ENCODE measurements at places on chromosomes 6 and 20.
A peak's percentile ranks its signal among the peaks of the same experiment; 100 is the strongest.

DNA sequence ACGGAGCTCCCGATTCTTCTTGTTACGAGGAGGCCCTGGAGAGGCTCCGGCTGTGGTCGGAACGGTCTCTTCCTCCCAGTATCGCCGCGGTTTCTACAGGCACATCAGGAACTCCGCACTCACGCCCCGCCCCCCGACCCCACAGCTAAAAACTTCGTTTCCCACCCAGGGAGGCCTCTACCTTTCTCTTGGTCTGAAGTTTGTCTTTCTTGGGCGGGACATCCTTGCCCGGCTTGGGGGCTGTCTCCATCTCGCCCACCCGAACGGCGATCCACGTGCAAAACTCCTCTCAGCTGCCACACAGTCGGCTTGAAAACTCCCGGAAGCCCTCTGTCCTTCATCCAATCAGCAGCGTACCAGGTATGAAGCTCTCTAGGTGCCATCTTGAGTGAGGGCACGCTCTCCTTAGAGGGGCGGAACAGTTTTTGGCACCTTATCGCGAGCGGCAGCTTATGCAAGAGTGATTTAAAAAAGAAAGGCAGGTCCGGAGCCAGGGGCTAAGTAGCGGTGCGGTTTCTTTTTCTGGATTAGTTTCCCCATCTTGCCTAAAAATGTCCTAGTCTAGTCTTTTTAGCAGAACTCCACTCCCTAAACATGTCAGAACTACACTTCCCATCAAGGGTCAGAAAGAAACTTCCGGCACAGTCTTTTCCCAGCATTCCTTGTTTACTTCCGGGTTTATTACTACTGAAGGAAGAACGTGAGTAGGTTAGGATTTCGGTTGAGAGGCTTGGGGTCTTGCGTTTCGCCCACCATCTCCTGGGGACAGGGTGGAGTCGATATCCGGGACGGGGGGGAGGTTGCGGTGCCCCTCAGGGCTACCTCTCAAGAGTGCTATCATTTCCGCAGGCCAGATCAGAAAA, at the start of the genes PFDN6 and WDR46:
Gene PFDN6, plus strand, starts transcription at position 681 of the 863 bp plus-strand sequence. CDS start 256 bp downstream, outside the sequence.
Gene WDR46, minus strand, starts transcription at position 319 of the 863 bp plus-strand sequence. Its CDS starts 69 bp downstream, at position 250.
- peak; percentile 91 for DNase-seq

- DNase-seq: no peak
These were observed at the start of gene TAAR1 for GRCh38 chr6:132659082-132659481. Gene TAAR1, minus strand, starts transcription at chr6:132659182. Its CDS starts 13,179 bp downstream, at chr6:132646003.

DNA sequence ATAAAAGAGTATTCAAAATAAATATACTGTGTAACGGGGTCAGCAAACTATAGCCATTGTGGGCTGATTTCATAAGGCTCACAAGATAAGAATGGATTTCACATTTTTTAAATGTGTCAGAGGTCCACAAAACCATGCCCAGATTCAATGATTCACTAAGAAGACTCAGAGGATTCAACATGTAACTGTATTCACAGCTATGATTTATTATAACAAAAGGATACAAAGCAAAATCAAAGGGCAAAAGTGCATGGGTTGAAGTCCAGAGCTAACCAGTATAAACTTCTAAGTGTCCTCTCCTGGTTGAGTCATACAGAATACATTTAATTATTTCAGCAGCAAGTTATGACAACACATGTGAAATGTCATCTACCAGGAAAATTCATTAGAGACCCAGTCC, 49.2 kb downstream of the TBC1D32 start:
- no peak for DNase-seq

DNA sequence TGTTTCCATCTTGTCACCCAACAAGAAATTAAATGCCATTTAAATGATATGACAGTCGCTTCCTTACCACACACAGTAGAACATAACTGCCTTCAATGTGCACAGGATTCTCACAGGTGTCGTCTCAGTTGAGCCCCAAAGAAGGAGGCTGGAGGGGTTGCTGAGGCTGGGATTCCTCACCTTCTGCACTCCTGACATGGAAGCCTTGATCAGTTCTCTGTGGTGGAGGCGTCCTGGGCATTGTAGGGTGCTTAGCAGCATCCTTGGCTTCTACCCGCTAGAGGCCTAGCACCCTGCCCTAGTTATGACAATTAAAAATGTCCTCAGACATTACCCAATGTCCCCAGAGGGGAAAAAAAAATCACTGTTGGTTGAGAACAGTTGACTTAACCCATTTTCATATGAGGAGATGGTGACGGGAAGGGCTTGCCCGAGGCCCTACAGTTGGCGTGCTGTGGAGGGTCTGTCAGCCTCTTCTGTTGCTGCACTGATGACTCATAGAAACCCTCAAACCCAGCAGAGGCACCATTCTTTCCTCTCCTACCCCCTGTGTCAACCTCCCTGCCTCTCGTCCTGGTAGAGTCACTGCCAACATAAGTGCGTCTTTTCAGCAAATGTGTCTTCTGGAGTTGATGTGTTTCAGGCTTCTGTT, 19.3 kb upstream of the ZNF831 start:
- DNase-seq: no peak

DNA sequence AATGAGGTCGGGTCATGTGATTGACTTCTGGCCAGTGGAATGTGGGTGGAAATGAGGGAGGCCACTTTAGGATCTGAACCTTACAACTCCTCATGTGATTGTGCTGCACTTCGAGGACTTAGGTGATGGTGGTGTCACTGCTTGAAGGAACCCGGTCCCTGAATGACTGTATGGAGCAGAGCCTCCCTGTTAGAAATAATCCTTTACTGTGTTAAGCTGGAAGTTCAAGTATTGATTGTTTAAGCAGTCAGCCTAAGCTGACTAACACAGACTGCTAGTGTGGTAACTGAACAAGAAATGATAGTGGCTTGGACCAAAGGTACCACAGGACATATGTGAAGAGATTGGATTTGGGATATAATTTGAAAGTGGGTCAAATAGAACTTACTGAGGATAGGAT, 138.0 kb downstream of the OPN5 start:
- no peak for DNase-seq

DNA sequence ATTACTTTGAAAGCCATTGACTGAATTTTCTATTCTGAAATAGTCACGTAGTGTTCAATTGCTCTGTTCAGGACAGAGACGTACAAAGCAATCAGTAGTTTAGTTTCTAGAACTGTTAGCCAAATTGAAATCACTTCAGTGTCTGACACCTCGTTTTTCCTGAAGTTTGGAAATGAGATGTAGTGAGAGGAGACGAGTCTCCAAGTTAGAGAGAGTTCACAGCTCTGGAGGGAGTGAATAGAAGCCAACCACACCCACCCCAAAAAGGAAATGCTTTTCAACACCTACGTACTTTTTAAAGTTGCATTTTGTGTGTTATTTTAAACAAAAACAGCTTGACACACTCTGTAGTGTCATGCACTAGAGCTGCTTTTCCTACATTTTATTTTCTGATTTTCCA, 296.0 kb downstream of the ADGRG6 start:
- DNase-seq: no peak

DNA sequence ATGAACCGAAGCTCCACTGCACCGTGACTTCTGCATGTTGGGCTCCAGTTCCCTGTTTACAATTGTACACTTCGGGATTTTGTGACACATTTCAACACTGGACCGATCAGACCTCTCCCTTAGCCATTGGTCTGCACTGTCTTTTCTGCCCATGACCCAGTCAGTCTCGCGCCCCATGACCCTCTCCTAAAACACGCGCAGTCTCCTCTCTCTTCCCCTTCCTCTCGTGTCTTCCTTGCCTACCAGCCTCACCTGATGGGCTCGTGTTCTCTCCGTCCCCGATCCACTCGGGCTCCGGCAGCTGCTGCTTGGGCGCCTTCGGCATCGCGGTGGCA, 535 bp upstream of the ABCF1 start:
- no peak for DNase-seq

DNA sequence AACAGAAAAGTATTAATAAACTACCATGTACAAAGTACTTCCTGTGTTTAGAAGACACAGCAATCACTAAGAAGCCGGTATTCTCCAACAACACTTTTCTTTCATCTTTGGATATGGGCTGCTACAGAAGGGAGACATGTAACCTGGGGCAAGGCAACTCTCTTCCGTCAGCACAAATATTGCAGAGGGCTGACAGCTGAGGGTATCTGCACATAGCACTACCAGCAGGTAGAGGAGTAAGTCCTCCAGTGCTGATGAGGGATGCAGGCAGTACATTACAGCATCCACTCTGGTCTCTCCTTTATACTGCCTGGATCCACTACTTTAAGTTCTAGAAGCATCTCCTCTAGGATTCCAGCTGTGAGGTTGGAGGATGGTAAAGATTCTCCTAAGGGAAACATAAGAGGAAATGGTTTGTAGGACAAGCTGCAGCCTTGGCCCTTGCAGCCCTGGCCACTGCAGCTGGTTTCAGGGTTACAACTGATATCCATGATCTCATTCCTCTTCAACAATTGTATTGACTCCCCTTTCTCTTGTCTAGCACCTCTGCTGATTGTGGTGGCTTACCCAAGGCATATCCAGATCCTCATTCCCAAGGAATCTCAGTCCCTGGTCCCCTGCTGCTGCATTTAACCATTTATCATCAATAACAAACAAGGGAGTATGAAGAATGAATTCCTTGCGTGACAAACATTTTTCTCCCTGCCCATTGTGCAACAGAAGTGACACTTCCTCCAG, 110.7 kb upstream of the ADGRF1 start:
- DNase-seq: no peak

DNA sequence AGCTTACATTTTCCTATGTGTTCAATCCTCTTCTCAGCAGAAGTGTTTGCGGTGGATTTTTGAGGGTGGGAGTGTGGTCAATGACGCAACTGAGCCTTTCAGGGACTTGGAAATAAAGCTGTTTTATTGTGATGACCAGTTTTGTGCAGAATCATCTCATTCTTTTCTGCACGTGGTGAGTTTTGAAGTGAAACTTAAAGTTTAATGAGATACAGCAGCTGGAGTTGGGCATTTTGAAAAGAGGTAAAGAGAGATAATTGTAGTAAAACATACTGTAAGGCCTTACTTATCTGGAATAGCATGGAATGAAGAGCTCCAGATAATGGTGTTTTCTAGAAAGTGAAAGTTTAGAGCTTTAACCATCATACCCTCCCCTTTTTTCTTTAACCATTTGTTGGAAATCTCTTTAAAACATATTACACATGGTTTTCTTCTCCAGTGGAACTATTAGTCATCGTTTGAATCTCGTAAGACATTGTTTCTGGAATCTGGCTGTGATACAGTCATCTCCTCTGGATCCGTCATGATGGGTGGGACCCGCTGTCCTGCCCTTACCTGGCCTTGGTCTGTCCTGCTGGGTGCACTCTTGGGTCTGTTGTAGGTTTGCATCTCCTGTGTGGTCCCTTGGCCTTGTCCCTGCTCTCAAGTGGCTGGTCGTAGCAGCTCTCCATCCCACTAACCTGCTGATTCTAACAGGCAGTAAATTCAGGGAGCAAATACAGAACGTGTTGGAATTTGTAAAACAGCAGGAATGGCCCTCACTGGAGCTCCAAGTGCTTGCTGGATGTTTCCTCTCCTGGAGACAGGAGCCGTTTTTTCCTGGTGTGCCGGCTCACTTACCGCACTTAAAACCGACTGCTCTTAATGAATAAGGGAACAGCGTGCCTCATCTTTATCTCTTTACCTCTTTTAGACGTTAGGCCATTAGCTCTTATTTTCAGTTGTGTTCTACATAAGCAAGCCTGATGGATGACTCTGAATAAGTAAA, 29.8 kb downstream of the UST start:
- no peak for DNase-seq

GRCh38 chr6:11076540-11076939, 17.1 kb upstream of the SMIM13 start:
- DNase-seq: no peak

DNA sequence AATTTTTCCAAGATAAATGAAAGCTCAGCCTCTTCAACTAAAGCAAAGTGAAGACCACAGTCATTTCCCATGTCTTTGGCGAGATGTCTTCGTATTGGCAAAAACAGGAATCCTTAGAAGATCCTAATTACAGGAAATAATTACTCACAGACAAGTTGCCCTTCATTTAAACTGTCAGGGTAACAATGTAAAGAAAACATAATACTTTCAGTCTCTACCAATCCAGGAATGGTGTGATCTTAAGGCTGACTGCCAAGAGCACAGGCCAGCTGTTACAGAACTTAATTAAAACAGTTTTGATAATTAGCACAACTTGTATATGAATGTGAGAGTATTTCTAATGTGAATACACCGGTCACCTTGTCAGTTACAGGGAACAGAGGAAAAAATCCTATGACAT, 292.2 kb downstream of the PACRG start:
- no peak for DNase-seq

DNA sequence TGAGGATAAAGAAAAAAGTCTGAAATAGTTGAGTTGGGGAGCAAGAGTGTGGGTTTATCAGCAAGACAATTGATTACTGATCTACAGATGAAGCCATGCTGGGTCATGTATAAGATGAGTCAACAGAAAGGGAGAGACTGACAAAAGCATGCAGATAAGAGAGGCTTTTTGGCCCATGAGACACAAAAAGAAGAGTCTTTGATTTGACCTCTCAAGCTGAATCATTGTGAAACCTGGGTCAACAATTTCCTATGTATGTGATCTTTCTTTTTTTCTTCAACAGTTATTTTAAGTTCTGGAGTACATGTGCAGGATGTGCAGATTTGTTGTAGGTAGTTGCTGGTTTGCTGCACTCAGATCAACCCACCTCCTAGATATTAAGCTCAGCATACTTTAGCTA, 15.9 kb downstream of the RIMS1 start:
- DNase-seq: no peak

- DNase-seq: no peak
These were observed 292.1 kb downstream of the SOX4 start for GRCh38 chr6:21885532-21886114.

- DNase-seq: no peak
These were observed 28.3 kb upstream of the SH3BGRL2 start for GRCh38 chr6:79602859-79603258.

GRCh38 chr6:40755046-40755681, 168.0 kb upstream of the LRFN2 start:
- DNase-seq: no peak

DNA sequence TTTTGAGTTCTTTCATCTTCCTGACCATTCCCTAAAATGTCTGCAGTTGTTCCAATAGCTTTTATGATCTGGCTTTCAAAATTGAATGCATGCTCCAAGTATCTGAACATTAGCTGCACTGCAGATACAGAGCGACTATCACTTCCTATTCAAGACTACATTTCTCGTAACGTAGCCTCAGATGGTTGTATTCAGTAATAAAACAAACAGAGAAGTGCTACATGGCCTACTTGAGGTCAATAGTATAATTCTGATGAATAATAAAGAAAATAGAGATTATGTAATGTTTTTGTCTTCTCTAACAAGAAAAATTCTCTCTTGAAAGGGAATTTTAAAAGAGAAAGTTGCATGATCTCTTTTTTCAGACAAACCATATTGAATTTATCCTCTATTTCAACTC, 333.9 kb upstream of the IRAK1BP1 start:
- DNase-seq: no peak

GRCh38 chr6:169783971-169784820, 32.8 kb downstream of the ERMARD start:
- no peak for DNase-seq

GRCh38 chr6:23533944-23534343, 592.1 kb upstream of the NRSN1 start:
- DNase-seq: no peak

- DNase-seq: no peak
These were observed 46.4 kb upstream of the ADTRP start for GRCh38 chr6:11824986-11825385.

GRCh38 chr6:144364782-144365181, 79.6 kb downstream of the UTRN start:
- DNase-seq: no peak

Data from NCI-H345 (cell line).